NCI-H1417 treated with DMSO at 0.1 percent for 48 hours (cell line): ENCODE measurements at places on chromosomes 3 and 15.

GRCh38 chr15:70869346-70869745 lies 15.4 kb upstream of the LARP6 start:
- no peak for DNase-seq

DNA sequence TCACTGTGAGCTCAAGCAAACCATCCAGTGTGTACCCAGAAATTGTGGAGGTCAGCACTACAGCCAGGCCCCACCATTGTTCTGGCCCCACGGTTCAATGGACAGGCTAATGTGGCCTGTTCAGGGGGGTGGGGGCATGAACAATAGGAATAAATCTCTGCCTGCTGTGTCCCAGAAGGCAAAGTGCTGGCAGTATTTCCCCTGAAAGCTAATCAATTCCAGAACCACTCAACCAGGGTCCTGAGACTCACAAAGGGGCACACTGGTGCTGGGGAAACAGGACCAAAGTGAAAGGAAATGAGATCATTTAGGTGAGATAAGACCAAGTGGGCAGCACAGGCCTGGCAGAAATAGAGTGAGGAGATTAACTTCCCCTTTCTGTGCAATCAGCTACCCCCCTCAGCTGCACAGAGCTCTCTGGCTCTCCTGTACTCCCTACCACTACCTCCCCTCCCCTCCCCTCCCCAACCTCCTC lies 11.5 kb downstream of the CRYGS start:
- no peak for DNase-seq

- DNase-seq = no peak
Measured at GRCh38 chr15:98842192-98842972, 165.2 kb downstream of the PGPEP1L start.

GRCh38 chr15:81088470-81089013 lies 45.5 kb upstream of the CFAP161 start:
- DNase-seq = no peak
